ENCODE measurements at places on chromosomes 5 and 9. TPM values are rescaled to one million over a fixed set of nuclear protein-coding genes. Genes with fewer than 3 reads are reported as not detected.

GRCh38 chr9:134626571-134627416 is 14.8 kb upstream of the COL5A1 start:
- no peak for DNase-seq

- no peak for DNase-seq
Observed at GRCh38 chr5:168676501-168676900, 97.3 kb upstream of the PANK3 start.

DNA sequence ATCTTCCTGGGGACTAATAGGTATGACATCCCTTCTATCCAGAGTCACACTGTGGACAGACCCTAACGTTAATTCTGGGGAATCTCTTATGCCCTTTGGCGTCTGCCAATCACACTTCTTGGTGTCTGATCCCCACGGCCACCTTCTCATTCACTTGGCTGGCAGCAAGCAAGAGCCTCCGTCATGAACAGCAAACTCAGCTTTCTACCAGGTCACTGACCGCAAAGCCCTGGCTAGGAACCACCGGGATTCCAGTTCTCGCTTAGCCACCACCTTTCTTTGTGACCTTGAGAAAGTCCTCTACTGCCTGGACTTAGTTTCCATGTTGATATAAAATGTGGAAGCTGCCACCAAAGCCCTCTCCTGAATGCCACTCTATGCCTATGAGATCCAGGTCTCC is 67.7 kb upstream of the FCN1 start:
- no peak for DNase-seq

GRCh38 chr9:11319538-11319937 is 706.7 kb upstream of the PTPRD start:
- no peak for DNase-seq

GRCh38 chr5:60835554-60835953 is 8.5 kb downstream of the ELOVL7 start:
- no peak for DNase-seq

DNA sequence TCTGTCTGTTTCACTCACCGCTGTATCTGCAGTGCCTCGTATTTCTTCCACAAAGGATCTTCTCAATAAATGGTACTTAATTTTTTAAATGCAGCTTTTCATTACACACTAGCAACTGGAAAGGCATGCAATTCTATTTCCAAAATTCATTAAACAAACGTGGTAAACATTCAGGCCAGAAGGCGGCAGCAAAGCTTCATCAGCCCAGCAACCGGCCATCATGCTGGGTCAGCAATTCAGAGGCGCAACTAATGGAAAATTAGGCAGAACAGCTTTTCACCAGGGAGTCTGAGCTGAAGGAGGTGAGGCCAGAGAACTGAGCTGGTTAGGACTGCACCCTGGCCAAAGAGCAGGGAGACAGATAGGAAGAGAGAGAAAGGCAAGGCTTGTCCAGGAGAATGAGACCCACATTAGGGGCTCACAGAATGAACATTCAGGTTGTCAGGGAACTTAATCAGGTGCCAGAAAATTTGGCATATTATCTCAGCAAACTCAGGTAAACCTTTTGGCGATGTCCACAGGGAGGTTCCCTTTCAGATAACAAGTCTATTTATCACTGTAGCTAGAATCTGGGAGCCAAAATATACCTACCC is 17.7 kb upstream of the RNF180 start:
- peak; percentile 79 for DNase-seq

SCGB3A1 gene
- total RNA-seq = 8.1 TPM

Data from thyroid gland (tissue), 4 donors.